Activated T-cell treated with anti-CD3 and anti-CD28 coated beads, Interleukin-2, amount 50 U/mL, for 48 hours (primary cell): ENCODE measurements at places on chromosomes 4 and X.

DNA sequence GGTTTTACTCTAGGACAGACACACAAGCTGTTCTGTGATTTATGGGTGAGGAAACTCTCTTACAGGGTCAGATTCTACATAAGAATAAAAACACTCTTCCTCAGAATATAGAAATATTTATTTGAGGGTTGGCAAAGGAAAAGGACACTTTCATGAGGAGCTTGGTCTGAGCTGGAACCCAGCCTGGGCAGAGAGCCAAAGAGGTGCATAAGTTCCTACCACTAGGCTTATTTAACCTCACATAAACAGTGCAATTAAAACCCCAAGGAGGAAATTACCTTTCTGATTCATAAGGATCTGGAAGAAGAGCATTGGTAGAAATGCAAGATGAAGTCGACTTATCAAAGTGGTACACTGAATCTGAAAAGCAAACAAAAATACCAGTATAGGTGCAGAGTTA is 32.9 kb downstream of the SETD7 start:
- no peak for DNase-seq

DNA sequence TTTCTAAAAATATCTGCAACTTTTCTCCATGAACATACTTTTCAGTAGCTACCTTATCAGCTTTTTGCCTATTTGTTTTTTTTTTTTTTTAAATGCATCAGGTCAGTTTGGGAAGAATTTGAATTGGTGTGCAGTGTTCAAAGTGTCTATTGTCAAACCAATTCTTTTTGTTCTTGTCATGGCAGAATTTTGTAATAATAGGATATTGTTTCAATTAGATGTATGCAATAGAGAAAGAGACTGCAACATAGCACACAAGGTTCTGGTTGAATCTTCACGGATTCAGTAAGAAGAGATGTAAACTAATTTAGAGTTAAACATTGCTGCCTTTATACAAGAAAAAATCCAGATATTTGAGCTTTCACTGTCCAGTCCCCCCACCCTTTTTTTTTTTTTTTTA is 277.1 kb downstream of the GRID2 start:
- DNase-seq, result no peak

GRCh38 chr4:118834070-118834469 is 1.9 kb downstream of the SEC24D start:
- no peak for DNase-seq

DNA sequence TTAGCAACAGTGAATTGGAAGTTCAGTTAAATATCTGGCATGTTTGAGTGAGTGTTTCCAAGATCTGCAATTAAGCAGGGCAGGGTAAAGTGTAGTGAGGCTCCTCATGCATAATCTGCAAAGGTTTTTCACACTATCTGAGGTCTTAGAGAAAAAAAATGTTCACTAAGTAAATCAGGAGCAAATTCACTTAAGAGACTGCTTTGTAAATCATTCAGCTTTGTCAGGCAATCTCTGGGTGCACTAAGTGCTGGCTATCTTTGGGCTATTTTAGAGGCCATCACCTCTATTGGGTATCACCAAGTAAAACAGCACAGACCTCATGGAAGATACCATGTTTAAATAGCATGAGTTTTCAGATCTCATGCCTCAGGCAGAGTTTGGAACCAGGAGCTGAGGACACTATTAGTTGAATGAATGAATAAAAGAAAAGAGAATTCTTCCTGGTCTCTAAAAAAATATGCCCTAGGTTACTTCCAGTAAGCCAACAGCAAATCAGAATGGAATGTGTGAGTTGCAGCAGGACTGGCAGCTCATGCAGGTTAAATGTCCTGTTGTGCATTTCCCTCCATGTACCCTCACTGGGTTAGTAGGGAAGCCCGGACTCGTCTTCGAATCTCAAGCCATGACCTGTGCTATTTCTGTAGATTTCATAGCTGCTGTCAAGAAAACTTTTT is 195.3 kb downstream of the KCNIP4 start:
- no peak for DNase-seq
